ENCODE measurements at places on chromosomes 11 and 22.

DNA sequence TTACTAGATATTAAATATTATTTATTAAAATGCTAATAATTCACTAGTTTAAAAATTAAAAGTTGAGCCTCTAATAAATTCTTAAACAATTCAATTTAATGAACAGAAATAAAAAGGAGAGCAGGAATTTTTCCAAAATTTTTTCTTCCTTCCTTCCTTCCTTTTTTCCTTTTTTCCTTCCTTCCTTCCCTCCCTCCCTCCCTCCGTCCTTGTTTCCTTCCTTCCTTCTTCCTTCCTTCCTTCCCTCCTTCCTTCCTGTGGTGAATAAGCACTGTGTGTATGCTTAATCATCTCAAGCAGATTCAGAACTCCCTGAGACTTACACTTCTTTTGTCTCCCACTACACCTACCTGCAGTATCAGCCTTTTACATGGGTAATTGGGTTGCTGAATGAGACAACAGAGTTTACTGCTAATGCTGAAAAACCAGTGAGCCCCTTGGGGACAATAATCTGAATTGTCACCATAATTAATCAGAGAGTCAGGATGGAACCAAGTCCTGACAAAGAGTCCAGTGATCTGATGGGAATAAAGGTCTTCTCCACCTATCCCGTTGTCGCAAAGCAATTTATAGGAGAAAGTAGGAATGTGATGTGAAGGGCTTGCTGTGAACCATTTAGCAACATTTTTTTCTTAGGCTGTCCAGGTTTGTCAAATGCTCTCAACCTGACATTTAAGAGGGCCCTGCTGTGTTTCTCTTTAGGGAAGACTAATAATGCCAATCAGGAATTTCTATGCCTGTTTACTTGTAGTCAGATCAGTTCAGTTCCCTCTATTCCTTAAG, 58.1 kb upstream of the CEP295 start:
- no peak for DNase-seq

DNA sequence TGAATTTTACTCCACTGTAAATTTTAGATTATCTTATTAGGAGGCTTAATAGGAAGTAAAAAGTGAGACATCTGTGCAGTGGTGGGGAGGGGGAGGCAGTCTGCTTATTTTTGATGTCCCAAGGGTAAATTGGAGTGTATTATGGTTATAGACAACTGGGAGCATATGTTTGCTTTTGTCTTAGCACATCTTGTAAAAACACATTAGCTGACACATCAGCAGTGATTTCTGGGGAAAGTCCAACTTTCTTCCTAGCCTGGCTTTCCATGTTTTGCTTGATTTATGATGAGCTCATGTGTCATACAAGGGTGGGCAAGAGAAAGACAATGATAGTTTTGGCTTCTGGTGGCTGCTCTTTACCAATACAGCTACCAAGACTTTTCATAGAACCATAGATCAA, 4.0 kb downstream of the ANO3 start:
- DNase-seq = no peak

DNA sequence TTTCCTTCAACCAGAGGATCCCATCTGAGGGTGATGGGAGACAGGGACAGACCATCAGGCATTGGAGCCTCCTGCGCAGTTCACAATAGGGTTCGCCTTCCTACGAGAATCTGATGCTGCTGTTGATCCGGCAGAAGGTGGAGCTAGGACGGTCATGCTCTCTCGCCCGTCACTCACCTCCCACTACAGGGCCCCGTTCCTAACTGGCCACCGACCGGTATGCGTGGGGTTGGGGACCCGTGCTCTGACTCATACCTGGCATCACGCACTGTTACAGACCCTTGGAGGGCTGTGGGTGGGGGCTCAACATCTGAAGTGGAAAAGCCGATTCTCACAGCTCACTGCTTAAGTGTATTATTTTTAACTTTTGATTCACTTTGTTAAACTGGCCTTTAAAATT, 402.3 kb downstream of the BRD1 start:
- no peak for DNase-seq

GRCh38 chr11:34208266-34209135, 103.1 kb downstream of the NAT10 start:
- peak; percentile 61 for DNase-seq

DNA sequence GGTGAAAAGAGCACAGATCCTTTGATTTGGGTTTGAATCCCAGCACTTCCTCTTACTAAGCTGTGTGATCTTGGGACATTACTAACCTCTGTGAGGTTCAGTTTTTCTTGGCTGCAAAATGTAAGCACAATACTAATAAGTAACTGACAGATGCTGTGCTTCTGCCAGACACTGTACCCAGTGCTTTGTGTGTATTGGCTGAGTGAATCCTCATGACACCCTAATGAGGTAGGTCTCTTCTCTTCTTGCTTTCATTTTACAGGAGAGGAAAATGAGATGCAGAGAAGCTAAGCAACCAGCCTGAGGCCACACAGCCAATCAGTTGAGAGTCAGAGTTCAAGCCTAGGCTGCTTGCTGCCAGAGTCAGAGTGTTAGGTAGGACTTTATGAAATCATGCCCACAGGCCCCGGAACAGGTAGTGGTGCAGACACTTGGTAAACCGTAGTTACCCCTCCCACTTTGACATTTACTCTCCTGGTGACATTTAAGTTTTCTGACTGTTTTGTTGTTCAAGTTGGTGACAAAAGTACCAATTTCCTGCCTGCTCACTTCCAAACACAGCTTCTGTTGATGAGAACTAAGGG, 21.2 kb downstream of the PTPRJ start:
- peak; percentile 49 for DNase-seq

GRCh38 chr11:76185511-76185910, 20.8 kb downstream of the WNT11 start:
- DNase-seq = no peak

GRCh38 chr11:69837791-69838190, 18.6 kb upstream of the FGF3 start:
- DNase-seq = no peak

DNA sequence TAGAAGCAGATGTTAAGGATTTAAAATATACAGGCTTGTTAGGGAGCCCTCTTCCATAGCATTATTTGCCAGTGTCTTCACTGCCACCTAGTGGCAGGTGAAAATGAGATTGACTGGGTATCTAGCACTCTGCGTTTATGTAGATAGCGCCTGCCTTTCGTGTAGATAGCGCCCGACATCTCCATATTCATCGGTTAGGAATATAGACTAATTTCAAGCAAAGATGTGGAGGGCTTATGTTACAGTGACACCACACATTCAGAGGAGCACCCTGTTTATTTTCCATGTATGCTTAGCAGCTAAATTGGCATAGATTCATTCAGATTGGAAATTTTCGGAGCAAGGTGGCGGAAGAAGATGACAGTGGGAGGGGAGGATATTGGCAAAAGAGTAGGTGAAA, 72.0 kb downstream of the SLC5A12 start:
- DNase-seq = peak; percentile 76

- no peak for DNase-seq
These were observed 643 bp downstream of the TIGD3 start for GRCh38 chr11:65355013-65355775.

- DNase-seq = peak; percentile 36
These were observed 16.5 kb downstream of the NAP1L4 start for GRCh38 chr11:2975594-2975993.

GRCh38 chr11:7143908-7144307, 55.1 kb downstream of the RBMXL2 start:
- no peak for DNase-seq

DNA sequence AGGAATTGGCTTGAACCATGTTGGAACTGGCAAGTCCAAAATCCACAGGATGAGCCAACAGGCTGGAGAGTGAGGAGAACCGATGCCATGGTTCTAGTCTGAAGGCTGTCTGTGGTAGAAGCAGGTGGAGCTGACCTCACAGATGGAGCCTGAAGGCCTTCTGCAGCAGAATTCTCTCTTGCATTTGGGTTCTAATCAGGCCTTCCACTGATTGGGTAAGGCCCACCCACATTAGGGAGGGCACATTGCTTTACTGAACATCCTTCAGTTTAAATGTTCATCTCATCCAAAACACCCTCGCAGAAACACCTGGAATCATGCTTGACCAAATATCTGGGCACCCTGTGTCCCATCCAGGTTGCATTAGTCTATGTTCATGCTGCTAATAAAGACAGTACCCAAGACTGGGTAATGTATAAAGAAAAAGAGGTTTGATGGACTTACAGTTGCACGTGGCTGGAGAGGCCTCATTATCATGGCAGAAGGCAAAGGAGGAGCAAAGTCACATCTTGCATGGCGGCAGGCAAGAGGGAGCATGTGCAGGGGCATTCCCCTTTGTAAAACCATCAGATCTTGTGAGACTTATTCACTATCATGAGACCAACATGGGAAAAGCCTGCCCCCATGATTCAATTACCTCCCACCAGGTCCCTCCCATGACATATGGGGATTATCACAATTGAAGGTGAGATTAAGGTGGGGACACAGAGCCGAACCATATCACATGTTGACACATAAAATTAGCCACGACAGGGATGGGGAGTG, 15.9 kb downstream of the SMIM38 start:
- DNase-seq = no peak

DNA sequence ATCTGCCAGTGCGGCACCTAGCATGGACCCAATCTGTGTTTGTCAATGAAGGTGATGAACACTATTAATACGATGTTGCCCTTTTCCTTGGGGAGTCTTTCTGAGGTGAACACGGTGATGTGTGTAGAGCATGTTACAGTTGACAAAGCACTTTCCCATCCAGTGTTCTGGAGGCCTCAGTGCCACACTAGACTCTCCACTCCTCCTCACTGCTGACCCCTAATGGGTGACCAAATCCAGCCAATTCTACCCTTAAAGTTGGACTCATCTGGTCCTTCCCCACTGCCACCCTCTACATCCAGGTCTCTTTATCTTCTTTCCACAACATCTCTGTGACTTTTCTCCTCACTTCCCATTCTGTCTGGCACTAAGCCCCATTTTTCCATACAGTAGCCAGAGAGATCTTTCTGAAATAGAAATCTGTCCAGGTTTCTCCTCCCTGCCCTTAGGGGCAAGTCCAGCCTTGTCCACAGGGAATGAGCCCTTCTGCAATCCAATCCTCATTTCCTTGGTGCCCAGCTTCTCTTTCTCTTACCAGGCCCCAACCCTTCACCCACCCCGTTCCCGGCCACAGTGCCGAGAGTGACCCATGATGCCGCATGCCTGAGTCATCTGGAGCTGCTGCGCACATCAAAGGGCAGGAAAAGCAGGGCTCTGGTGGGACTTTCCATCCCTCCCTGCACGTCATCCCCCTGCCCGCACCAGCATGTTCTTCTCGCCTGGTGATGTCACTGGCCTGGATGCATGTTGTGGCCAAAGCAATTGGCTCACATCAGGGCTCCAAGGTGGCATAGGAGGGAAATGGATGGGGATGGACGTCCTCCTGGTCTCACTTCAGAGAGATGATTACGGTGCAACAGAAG, 64.2 kb downstream of the RASSF10 start:
- DNase-seq = peak; percentile 92

DNA sequence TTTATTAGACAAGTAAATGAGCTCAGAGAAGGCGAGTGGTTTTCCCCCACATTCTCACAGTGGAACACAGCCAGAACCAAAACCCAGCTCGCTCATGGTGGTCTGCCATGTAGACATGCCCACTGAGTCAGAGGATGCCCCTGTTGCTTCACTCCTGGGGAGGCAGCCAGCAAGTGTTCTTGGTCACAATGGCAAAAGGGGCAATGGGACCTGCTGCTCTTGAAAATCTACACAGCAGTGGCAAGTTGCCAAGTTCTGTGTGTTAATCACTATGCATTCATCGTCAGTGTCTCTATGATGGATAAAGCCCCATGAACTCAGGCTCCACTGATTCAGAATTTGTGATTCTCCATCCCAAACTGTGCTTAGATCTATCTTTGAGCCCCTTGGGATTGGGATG, 64.7 kb upstream of the TBCEL start:
- DNase-seq = no peak

DNA sequence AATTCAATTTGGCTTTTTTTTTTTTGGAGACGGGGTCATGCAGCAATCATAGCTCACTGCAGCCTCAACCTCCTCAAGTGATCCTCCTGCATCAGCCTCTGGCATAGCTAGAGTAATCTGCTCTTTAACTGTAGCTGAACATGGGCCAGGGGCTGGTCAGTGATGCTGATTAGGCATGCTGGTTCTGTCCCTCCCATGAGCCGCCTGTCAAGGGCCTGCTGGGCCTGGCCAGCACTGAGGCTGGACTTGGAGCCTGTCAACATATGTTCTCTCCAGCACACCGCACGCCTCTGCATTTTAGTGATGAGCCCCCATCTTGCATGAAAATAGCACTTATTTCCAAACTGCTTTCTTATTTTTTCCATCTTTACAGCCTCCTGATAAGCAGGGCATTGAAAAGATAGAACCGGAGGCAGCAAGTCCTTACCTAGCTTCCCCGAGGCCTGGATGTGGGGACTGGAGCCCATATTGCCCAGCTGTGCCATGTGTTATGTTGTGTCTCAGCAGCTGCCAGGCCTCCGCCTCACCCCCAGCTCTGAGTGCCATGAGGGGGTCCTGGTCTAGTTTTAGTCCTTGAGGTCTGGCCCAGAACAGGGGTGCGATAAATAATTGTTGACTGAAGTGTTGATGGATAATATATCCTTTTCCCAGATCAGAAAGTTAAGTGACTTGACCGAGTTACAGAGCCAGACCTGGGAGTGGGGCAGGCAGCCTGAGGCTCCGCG, 80.0 kb downstream of the CTTN start:
- DNase-seq = no peak

GRCh38 chr11:7691759-7692350, 14.4 kb downstream of the OVCH2 start:
- DNase-seq = no peak
